CD4-positive, alpha-beta T cell treated with Interleukin-6 at 100 ng/mL for 8 hours (primary cell): ENCODE measurements at places on chromosomes 3 and 15.

DNA sequence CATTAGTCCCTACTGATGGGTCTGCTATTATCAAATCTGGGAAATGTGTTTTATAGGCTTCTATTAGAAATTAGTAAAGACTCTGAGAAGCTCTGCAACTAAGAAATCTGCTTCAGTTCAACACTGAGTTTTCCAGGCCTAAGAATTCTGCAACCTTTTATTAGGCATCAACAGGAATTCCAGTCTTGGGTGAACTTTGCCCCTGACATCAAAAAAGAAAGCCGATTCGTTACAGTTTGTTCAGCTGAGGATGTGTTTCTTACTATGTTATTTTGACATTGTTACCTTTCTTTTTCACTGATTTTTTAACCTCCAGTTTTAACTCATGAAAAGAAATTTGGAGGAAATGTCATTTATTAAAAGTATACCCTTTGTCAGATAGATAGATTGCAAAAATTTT is 131.5 kb upstream of the KCNH8 start:
- no peak for DNase-seq

GRCh38 chr3:195403841-195404408 is 38.9 kb downstream of the ACAP2 start:
- no peak for DNase-seq

DNA sequence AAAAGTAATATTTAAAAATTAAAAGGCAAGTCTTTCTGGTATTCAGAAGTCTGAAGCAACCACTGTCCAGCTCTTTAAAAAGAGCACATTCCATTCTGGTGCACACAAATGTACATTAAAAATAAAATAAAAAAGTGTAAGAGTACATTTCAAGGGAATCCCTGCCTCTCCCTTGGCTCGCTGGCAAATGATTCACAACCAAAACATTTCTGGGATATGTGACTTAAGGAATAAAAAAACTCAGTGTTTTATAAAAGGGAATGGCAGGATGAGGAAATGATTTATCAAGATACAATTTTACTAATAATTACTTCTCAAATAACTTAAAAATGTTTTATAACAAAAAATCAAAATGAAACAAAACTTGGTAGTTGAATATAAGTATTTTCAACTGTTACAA is 23.8 kb upstream of the ANXA2 start:
- DNase-seq = no peak

DNA sequence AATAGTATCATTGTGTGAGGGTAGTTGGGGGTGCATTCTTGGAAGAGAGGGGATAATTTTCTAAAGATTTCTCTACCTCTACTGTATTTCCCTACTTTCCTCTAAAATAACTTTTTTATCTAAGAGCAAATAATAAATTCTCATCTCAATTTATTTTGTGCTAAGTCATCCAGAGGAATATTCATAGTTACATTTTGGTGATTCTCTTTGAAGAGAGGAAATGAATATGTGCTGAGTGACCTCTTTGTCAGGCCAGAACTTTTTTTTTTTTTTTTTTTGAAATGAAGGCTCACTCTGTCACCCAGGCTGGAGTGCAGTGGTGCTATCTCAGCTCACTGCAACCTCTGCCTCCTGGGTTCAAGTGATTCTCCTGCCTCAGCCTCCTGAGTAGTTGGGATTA is 15.1 kb upstream of the CCDC80 start:
- DNase-seq = no peak

DNA sequence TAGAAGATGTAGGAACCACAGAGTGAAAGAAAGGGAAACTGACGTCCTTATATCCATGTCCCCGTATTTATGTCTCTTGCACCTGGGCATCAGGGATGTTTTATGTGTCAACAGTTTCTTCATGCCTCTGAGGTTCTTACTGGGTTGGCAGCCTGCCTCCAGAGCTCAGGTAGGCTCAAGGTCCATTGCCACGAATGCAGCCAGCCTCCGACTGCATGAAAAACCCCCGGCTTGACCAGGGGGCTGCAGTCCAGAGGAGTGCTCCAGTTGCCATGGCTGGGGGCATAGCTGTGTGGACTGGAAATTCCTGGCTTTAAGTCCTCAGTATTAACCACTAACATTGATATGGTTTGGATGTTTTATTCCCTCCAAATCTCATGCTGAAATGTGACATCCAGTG is 2.8 kb upstream of the CSPG5 start:
- DNase-seq = no peak

GRCh38 chr15:87343966-87344365 is 912.6 kb downstream of the NTRK3 start:
- DNase-seq = no peak

- no peak for DNase-seq
Observed at GRCh38 chr3:29282427-29283230, 1.8 kb downstream of the RBMS3 start.

DNA sequence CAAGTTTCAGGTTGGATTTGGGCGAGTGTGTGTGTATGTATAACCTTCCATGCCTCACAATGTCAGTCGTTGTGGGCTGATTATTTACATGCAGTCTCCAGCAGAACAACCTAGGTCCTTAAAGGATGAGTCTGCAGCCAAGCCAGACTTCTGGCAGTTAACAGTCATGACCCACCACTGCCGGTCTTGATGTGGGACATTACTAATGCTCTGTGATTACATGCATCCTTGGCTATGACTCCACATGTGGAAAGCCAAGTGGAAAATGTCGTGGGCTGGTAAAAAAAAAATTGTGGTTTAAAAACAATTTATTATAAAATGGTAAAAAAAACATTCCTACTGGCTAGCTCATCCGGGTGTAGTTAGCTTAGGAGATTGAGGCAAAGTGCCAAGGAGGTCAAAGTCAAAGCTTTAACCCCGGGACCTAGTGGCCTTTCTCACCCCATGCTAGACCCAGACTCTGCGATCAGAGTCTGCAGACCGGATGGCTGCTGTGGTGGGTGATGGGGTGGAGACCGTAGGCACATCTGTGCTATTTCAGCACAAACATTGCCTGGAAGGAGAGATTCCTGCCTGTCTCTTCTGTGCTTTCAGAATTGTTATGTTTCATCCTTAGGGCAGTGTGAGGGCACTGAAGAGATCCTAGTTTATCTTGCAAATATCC is 6.8 kb downstream of the RARRES1 start:
- DNase-seq = no peak

DNA sequence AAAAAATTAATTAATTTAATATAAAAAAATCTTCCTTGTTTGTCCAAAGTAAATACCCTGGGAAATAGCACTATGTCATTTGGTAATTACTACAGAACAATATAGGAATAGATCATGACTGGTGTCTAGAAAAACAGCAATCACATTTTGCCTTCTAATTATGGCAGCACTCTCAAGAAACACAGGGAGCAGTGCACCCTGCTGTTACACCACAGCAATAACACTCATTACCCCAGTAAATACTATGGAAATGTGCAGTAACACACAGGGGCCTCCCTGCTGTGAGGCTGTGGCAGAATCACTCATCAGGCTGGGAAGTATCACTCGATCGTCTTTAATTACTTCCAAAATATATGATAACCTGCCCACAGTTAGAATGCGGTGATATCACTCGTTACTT is 646.0 kb downstream of the TUSC7 start:
- no peak for DNase-seq

- no peak for DNase-seq
Observed at GRCh38 chr15:80931191-80931590, 58.4 kb downstream of the MESD start.

- no peak for DNase-seq
Observed at GRCh38 chr15:56877255-56877970, 41.0 kb upstream of the TCF12 start.

- DNase-seq = no peak
Observed at GRCh38 chr3:57160765-57161538, 4.2 kb downstream of the IL17RD start.

DNA sequence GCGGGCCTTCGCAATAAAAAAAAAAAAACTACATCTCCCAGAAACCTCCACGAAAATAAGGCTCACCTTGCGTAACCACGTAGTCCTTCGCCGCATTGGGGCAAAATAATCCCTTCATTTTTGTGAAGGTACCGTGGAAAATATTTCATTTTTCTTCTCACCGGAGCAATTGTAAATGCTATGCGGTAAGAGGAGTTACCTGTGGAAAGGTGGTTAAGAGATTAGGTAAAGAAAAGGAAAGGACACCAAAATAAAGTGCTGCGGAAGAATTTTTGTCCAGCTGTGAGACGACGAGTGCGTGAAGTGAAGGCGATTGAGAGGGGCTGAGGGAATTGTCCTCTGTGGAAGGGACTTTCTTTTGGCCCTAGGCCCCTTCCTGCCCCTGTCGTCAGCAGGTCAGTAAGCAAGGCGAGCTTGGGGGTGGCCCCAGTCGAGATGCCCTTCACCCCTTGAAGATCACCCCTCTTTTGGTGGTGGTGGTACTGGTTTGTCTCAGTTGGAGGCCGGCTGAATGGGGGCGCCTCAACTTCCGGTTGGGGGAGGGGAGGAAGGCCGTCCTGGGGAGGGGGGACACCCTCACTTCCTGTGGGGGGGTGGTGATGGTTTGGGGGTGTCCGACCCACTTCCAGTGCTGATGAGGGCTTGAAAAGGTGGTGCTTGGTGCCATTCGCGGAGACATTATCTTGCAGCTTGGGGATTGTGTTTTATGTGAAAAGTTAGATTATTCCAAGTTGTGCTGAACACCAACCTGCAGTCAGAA is at the start of gene HMG20A:
Gene HMG20A (plus strand): TSS at position 279 of the 760 bp plus-strand sequence. CDS start 37,520 bp downstream, outside the sequence.
- peak; percentile 47 for DNase-seq

GRCh38 chr15:73930371-73930770 is 4.1 kb downstream of the LOXL1 start:
- DNase-seq = no peak

- no peak for DNase-seq
Observed at GRCh38 chr3:122890720-122891220, 95.9 kb downstream of the SLC49A4 start.

DNA sequence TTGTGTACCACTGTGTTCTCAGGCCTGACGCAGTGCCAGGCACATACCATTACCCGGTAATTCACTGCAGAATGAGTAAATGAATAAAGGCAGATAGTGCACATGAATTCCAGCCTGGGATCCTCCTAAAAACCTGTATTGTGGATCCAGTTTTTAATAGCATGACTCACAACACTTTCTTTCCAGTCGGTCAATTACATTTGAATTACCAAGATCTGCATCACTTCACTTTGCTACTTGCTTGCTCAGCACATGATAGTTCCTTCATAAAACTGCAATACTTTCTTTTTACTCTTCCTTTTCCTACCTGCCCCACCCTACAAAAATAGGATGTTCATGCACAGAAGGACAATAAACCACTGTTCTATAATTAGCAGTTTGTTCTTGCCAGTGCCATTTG is 553.8 kb downstream of the MAGI1 start:
- DNase-seq = no peak

GRCh38 chr3:47856669-47857068 is 53.7 kb downstream of the DHX30 start:
- DNase-seq = no peak

GRCh38 chr3:126994661-126995245 is 11.8 kb downstream of the PLXNA1 start:
- DNase-seq = no peak

GRCh38 chr15:44545913-44546802 is 9.2 kb downstream of the EIF3J start:
- DNase-seq = peak; percentile 15

GRCh38 chr3:71088019-71088708 is 495.4 kb downstream of the FOXP1 start:
- no peak for DNase-seq
